ENCODE measurements at places on chromosomes 5 and 9. TPM values are rescaled to one million over a fixed set of nuclear protein-coding genes. Genes with fewer than 3 reads are reported as not detected.

GRCh38 chr9:71748280-71748743, 20.0 kb downstream of the CEMIP2 start:
- H3K36me3 ChIP-seq, result peaks cover 46% of the 10 kb centered on the region
- H3K4me1 ChIP-seq, result peaks cover 4% of the 10 kb centered on the region
- H3K4me3 ChIP-seq, result no peak overlapping the region
- no peak overlapping the region for H3K27ac ChIP-seq
- no peak for DNase-seq

DNA sequence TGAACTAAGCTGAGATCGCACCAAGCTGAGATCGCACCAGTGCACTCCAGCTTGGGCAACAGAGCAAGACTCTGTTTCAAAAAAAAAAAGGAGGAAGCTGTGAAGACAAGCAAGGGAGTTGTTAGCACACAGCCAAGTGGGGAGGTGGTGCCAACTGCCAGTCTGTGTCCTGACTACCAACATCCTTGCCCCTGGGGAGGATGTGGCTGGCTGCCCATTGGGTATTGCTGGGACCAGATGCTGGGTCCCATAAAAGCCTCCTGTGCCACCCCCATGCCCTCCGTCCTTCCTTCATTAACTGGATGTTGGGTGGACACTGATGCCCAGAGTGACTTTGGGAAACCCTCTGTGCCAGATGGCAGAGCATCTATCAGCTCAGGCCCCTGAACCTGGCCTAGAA, 157.1 kb upstream of the COL5A1 start:
- no peaks in the 10 kb centered on the region for H3K4me1 ChIP-seq
- H3K4me3 ChIP-seq, result no peak overlapping the region
- DNase-seq, result no peak
- no peaks in the 10 kb centered on the region for H3K36me3 ChIP-seq
- peaks cover 33% of the 10 kb centered on the region for H3K27me3 ChIP-seq

- H3K36me3 ChIP-seq, result no peaks in the 10 kb centered on the region
- no peak overlapping the region for H3K27ac ChIP-seq
- no peak for DNase-seq
- no peak overlapping the region for H3K4me3 ChIP-seq
- no peaks in the 10 kb centered on the region for H3K27me3 ChIP-seq
- no peaks in the 10 kb centered on the region for H3K4me1 ChIP-seq
Observed at GRCh38 chr9:2178034-2178734, 163.0 kb downstream of the SMARCA2 start.

DNA sequence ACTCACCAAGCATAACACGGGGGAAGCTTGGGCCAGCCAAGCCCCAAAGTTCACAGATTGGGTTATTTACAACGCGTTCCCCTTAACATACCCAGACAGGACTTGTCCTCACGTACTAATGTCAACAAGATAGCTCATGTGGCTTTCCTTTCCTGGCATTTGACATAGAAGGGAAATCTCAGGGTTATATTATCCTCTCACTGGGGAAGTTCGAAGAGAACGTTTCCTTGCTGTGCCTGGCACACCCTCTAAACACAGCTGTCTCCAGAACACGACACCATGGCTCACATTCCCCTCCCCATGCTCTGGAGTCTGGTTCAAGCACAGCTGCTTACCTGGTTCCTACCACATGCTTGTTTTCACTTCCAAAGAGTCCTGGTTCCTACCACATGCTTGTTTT, 46.8 kb upstream of the OTULINL start:
- H3K27me3 ChIP-seq, result no peaks in the 10 kb centered on the region
- no peak for DNase-seq
- H3K27ac ChIP-seq, result no peak overlapping the region
- no peaks in the 10 kb centered on the region for H3K36me3 ChIP-seq

GRCh38 chr5:15526413-15526812, 26.4 kb downstream of the FBXL7 start:
- no peak overlapping the region for H3K27ac ChIP-seq
- H3K4me3 ChIP-seq, result no peak overlapping the region
- H3K36me3 ChIP-seq, result no peaks in the 10 kb centered on the region
- H3K27me3 ChIP-seq, result no peaks in the 10 kb centered on the region
- no peak for DNase-seq
- peaks cover 15% of the 10 kb centered on the region for H3K4me1 ChIP-seq

Gene OGN
- total RNA-seq, result 4.6 TPM

- H3K4me1 ChIP-seq, result no peaks in the 10 kb centered on the region
- H3K4me3 ChIP-seq, result no peak overlapping the region
Observed at GRCh38 chr5:10384483-10384882, 31.0 kb downstream of the MARCHF6 start.

- no peaks in the 10 kb centered on the region for H3K27me3 ChIP-seq
- H3K4me3 ChIP-seq, result no peak overlapping the region
- no peak for DNase-seq
- H3K36me3 ChIP-seq, result no peaks in the 10 kb centered on the region
- H3K27ac ChIP-seq, result peak overlapping the region; percentile 77
- peaks cover 20% of the 10 kb centered on the region for H3K4me1 ChIP-seq
Observed at GRCh38 chr9:134214386-134214765, 50.0 kb upstream of the RNU6ATAC start.

Gene PCDH1
- total RNA-seq, result 80.9 TPM

- no peak overlapping the region for H3K4me3 ChIP-seq
- no peaks in the 10 kb centered on the region for H3K36me3 ChIP-seq
- peaks cover 17% of the 10 kb centered on the region for H3K4me1 ChIP-seq
- no peaks in the 10 kb centered on the region for H3K27me3 ChIP-seq
- DNase-seq, result no peak
Observed at GRCh38 chr9:20216438-20216837, 405.9 kb downstream of the MLLT3 start.

DNA sequence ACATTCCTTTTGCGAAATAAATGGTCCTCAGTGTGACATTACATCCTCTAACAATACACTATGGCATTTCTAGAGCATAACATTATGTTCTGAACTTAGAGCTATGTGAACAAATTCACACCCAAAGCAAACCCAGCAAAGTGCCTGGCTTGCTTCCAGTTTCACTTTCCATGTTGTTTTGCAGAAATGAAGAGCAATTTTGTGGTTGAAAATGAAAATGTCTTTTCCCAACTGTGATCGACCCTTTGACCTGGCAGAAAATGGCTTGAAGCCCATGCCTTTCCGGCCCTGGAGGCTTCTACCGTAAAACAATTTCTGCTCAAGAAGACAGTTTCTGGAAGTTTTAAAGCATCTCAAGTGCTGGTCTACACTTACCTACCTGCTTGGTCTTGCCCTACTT, 344.7 kb upstream of the RGMB start:
- no peaks in the 10 kb centered on the region for H3K4me1 ChIP-seq
- no peaks in the 10 kb centered on the region for H3K36me3 ChIP-seq
- no peaks in the 10 kb centered on the region for H3K27me3 ChIP-seq
- H3K27ac ChIP-seq, result no peak overlapping the region

Gene LCN1
- total RNA-seq, result not detected

GRCh38 chr5:147290261-147290660, 55.4 kb downstream of the STK32A start:
- no peak overlapping the region for H3K4me3 ChIP-seq
- H3K36me3 ChIP-seq, result no peaks in the 10 kb centered on the region
- no peak overlapping the region for H3K27ac ChIP-seq
- no peaks in the 10 kb centered on the region for H3K4me1 ChIP-seq

Gene TMEM252
- not detected for total RNA-seq

Gene UBE2QL1
- total RNA-seq, result 0.31 TPM

Gene WNT8A
- total RNA-seq, result not detected

- no peak for DNase-seq
- no peaks in the 10 kb centered on the region for H3K36me3 ChIP-seq
- no peak overlapping the region for H3K27ac ChIP-seq
- H3K4me3 ChIP-seq, result no peak overlapping the region
- H3K27me3 ChIP-seq, result no peaks in the 10 kb centered on the region
Observed at GRCh38 chr9:36250079-36250478, 8.2 kb downstream of the GNE start.

DNA sequence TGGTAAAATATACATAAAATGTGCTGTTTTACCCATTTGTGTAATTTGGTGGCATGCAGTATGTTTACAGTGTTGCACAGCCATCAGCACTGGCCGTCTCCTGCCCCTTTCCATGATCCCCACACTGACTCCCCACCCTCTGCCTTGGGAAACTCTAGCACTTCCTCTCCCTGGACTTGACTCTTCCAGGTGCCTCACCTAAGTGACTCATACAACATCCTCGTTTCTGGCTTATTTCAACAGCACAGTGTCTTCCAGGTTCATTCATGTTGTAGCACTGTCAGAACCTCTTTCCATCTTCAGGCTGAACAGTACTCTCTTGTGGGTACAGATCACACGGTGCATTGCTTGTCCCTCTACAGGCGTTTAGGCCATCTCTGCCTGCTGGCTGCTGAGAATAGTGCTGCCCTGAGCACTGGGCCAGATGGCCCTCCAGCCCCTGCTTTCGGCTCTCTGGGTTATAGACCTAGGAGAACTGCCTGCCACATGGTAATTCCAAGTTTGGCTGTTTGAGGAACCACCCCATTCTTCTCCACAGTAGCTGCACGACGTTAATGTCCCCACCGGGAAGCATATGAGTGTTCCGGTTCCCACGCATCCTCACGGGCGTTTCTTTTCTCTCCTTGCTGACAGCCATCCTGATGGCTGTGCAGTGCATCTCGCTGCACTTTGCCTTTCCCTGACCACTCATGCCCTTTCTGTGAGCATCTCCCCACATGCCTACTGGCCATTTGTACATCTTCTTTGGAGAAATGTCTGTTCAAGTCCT, 211.8 kb downstream of the FANCC start:
- H3K36me3 ChIP-seq, result no peaks in the 10 kb centered on the region
- H3K27me3 ChIP-seq, result no peaks in the 10 kb centered on the region
- peak overlapping the region; percentile 83 for H3K27ac ChIP-seq

Gene AFAP1L1
- total RNA-seq, result 14.5 TPM

GRCh38 chr5:34439601-34440000, 216.5 kb upstream of the RAI14 start:
- H3K27ac ChIP-seq, result no peak overlapping the region
- no peaks in the 10 kb centered on the region for H3K36me3 ChIP-seq
- H3K27me3 ChIP-seq, result no peaks in the 10 kb centered on the region
- H3K4me3 ChIP-seq, result no peak overlapping the region

GRCh38 chr5:77343165-77343564, 132.7 kb downstream of the PDE8B start:
- no peak for DNase-seq
- no peak overlapping the region for H3K27ac ChIP-seq
- H3K4me3 ChIP-seq, result no peak overlapping the region
- no peaks in the 10 kb centered on the region for H3K4me1 ChIP-seq
- H3K27me3 ChIP-seq, result no peaks in the 10 kb centered on the region
